ENCODE measurements at places on chromosomes 6 and 20.

- no peak for DNase-seq
Measured at GRCh38 chr6:131013495-131013894, 49.5 kb downstream of the EPB41L2 start.

GRCh38 chr6:118148561-118148960 is 241.5 kb downstream of the SLC35F1 start:
- DNase-seq, result no peak

GRCh38 chr6:167797011-167797471 is 29.7 kb upstream of the AFDN start:
- no peak for DNase-seq

DNA sequence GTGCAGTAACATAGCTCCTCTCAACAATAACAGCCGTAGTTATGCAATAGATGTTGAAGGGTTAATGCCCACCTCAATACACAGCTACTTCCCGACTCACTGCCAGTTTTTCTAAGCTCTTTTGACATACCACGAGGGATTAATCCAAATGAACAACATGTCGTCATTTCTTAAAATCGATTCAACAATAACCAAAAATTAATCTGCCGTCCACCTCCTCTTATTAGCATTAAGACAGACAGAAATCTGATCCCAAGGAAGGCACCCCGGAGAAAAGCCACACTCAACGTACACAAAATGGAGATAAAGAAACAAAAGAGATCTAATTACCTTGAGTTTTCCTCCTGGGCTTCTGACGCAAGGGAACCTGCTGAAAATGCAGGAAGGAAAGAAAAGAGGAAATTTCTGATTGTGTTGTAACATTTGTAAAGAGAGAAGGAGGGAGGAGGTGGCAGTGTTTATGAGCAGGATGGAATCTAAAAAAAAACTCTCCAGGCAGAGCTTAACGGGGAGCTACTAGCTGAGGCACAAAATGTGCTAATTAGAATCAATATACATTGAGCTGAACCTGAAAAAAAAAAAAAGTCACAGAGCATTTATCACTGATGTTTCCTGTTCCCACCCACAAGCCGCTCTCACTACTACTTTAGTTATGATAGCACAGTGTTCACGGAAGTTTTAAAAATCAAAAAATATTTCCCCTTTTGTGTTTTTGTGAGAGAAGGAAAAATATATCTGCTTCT is 109.3 kb downstream of the IPCEF1 start:
- DNase-seq, result no peak

DNA sequence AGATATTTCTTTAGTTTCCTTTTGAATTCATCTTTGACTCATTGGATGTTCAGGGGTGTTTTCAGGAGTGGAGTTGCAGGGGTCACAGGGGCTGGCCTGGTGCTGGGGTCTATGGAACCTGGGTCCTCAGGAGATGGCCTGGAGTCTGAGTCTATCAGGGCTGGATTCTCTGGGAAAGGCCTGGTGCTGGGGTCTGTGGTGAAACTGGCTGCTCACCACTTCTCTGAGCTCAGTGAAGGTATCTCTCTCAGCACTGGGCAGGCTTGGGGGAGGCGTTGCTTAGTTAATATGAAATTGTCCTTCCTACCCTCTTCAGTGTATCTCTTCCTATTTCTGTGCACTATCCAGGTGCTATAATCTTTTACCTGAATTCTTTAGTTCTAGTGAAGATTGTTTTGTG is 83.1 kb upstream of the SLC24A3 start:
- DNase-seq, result no peak

DNA sequence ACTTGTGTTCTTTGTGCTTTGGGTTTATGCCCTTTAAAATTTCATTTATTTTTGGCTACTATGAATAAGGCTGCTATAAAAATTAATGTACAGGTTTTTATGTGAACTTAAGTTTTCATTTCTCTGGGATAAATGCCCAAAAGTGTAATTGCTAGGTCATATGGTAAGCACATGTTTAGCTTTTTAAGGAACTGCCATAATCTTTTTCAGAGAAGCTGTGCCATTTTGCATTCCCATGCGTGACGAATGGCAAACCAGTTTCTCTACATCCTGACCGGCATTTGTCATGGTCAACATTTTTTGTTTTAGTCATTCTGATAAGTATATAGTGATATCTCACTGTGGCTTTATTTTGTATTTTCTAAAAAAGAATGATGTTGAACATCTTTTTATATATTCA is 236.0 kb upstream of the SGK1 start:
- DNase-seq, result no peak

DNA sequence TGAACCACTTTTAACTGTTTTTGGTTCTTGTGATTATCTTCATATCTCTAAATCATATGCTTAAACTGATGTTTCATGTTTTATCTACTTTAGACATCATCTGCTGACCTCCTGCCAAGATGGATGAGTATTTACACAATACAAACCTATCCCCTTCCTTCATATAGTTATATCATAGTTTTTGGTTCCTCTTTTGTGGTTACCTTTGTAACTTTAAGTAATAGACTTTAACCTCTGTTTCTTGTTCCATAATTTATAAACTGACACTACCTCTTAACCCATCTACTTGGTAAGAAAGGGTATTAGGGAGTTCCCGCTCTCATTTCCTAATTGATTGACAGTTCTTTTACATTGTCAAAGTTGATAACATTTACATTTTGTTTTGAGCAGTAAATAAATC is 11.9 kb downstream of the PCMT1 start:
- DNase-seq, result no peak

DNA sequence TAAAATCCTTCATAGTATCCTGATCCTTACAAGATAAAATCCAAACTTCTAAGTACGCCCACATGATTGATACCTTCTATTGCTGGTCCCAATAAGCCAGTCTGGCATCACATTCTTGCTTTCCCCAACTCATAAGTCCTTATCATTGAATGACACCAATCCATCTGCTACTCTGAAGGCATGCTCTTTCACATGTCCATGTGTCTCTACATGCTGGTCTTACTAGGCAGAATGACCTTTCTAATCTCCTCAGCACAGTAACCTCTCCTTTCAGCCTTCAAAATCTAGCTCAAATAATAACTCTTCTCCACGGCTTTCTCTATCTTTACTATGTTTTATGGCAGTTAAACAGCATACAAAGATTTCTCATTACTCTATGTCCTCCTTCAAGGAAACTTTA is 71.1 kb downstream of the ASCC3 start:
- no peak for DNase-seq

- DNase-seq, result no peak
Measured at GRCh38 chr6:2404211-2404929, 159.0 kb upstream of the GMDS start.

DNA sequence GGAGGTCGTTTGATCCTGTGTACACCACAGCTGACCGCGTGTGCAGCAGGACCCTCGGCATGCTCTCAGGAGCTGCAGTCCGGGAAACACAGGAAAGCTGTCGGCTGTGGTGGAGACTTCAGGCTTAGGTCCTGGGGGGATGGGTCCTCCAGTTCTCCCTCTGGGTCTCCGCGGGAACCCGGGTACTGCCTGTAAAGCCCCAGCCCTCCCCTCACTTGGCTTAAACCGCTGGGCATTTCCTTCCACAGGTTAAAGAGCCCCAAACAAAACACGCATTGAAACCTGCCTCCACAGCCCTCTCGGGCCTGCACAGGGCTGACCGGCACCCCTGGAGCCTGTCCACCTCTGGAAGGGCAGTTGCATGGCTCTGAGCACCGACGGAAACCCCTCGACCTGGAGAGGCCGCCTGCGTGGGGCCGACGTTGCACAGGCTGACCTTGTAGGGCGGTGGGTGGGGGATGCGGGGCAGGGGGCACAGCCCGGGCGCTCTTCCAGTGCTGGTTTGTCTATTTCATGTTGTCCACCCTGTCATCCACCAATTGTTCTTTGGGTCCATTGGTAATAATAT is 59.1 kb downstream of the DACT2 start:
- DNase-seq, result no peak

DNA sequence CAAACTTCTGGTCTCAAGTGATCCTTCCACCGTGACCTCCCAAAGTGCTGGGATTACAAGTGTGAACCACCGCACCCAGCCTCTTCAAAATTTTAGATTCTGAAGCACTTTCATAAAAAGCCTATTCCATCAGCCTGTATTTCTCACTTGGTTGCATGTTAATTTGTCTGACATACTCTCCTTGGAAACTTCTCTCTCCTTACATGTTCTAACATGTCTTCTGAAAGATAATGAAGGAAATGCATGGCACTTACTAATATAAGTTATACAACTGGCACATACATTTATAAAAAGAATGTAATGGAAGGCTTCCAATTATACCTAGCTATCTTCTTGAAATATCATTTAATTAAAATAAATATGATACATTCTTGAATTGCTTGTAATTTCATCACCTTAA is 597.5 kb downstream of the TBC1D32 start:
- no peak for DNase-seq

GRCh38 chr20:24672181-24672880 is 202.9 kb downstream of the SYNDIG1 start:
- DNase-seq, result no peak

GRCh38 chr20:22904905-22905304 is 130.2 kb upstream of the SSTR4 start:
- DNase-seq, result no peak

- no peak for DNase-seq
Measured at GRCh38 chr20:64093013-64093503, 8.9 kb upstream of the LKAAEAR1 start.

DNA sequence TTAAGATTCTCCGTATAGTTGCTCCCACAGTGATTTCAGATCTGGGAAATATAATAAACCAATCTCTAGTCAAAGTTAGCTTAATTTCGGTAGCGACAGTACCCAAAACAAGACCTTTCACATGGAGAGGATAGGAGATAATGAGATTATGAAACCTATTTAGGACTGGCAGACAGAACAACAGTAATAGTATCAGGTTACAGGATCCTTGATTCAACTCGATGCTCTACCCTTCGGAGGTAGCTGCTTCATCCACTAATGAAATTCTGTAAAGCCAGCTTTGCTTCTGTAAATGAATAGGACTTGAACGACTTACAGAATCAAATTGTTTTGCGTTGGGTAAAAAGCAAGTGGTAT is 534 bp upstream of the AKIRIN2 start:
- no peak for DNase-seq

DNA sequence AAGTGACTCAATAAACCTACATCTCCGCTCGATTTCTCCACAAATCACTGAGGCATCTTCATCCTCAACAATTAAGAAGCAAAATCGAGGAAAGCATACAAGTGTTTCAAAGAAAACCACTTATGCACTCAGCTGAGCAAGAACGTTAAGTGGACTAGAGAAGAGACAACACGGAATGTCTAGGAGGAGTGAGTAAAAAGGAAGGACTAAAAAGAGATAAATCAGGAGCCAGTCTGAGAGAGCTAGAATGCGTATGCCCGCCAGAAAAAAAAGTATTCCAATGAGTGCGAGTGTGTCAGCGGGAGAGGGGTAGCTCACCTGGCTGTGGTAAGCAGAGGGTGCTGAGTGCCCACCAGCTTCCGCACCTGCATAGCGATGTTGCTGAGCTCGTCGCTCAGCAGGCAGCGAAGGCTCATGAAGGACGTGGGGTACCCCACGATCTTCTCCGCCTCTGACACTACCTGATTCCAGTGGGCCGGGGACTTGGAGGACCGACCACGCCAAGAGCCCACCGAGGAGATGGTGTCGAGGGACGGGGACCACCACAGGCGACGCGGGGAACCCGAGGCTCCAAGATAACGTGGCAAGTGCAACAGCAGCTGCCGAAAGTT is 587 bp downstream of the PDSS2 start:
- no peak for DNase-seq

DNA sequence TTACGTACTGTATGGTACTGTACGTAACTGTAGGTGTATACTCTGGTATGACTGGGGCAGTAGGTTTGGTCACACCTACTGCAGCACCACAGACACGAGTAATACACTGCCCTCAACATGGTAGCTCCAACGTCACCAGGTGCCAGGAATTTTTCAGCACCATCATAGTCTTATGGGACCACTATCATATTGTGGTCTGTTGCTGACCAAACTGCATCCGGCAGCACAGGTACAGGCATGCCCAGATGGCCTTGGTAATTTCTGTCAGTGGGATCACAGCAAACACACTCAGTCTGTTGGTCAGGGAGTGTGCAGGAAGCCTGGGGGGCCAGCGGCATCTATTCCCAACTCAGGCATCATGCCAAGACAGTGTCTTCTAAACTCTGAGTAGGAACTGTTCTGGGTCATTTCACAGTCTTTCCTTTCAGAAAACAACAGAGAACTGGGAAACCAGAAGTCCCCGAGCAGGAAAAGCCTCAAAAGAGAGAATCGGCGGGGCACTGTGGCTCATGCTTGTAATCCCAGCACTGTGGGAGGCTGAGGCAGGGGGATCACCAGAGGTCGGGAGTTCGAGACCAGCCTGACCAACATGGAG is 5.8 kb downstream of the YTHDF1 start:
- no peak for DNase-seq

DNA sequence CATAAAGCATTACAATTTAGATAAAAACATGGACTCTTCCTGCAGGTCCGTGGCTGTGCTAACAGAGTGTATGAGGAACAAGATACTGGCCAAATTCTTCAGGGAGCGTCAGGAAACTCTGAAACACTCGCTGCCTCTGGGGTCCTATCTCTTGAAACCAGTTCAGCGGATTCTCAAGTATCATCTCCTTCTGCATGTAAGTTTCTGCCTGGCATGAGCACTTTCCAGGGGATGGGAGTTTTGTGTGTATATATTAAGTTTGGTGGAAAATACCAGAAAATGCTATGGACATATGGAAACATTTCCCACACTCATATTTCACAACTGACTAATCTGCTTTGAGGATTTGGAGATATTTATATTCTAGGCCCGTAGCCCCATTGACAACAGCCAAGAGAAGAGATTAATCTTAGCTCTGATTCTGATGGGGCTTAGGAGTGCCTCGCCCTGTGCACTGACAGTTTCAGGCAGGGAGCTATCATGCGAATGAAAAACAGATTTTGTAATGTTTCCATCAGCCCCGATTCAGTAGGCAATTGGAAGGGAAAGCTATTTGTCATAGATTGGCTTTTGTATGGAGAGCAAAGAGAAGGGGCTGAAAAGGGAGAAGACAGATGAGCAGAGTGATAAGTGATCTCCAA is 64.7 kb upstream of the MTHFD1L start:
- no peak for DNase-seq

DNA sequence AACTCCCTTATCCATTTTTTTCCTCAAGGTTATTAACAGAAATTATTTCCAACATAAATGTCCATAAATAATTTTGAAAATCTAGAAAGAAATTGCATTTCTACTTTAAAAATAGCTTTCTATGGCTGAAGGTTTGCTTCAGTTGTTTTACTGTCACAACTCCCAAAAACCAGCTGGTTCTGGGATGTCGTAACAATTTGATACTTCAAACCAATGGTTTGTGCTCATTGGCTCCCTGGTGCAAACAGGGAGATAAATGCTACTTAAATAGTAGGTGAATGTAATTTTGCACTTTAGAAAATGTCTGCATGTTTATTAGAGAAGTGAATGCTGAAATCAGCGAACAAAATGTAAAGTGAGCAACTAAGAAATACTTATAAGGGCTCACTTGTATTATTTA is 31.1 kb downstream of the LAMA2 start:
- no peak for DNase-seq

DNA sequence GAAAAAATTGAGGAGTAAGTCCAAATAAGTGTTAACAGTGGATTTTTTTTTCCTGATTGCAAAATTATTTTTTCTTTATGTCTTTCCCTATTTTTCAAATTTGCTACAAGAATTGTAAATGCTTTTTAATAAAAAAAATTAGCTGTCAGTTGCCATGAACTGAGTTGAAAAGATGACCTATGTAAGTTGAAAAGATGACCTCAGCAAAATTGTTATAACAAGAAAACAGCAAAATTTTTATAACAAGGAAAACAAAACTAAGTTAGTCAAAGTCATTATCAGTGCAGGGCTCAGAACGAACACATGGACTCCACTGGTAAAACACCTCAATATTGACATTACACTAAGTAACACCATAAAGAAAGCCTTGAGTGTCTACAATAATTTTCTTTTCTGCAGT is 207.0 kb upstream of the HDDC2 start:
- DNase-seq, result no peak

- no peak for DNase-seq
Measured at GRCh38 chr6:152093711-152094110, 286.2 kb downstream of the ESR1 start.
